ENCODE measurements at places on chromosomes 12 and 14.

- DNase-seq = no peak
Observed at GRCh38 chr12:66901138-66901932, 222.5 kb upstream of the GRIP1 start.

DNA sequence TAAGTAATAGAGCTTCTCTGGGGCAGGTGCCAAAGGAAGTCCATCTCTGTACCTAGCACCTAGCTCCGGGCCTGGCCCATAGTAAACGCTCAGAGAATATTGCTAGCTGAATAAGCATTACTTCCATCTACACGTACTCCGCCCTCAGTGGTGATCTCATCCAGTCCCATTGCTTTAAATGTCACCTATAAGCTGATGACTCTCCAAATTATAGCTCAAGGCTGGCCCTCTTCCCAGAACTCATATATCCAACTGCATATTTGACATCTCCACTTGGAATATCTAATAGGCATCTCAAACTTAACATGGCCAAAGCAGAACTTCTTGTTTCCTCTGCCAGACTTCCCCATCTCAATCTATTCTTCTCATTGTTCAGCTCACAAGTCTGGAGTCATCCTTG is 6.9 kb upstream of the DYNLL1 start:
- no peak for DNase-seq

GRCh38 chr14:50955373-50956043 is 11.2 kb upstream of the PYGL start:
- DNase-seq = peak; percentile 84

DNA sequence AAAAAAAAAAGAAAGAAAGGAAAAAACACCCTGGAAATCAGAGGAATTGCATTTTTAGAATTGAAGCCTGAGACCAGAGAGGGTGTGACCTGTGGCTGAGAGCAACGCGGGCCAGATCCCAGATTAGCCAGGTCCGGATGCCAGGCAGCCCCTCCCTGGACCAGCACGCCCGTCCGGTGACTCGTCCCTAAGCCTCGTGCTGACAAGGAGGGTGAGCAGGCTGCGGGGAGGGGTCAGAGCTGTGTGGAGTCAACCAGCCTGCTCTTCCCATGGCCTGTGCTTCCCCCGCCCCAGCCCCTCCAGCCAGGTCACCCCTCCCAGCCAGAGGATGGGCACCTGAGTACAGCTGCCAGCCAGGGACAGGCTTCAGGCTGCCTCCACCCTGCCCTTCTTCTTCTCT is 4.2 kb upstream of the KLC1 start:
- DNase-seq = no peak

- DNase-seq = no peak
Observed at GRCh38 chr14:71536015-71536740, 396.1 kb upstream of the RGS6 start.

DNA sequence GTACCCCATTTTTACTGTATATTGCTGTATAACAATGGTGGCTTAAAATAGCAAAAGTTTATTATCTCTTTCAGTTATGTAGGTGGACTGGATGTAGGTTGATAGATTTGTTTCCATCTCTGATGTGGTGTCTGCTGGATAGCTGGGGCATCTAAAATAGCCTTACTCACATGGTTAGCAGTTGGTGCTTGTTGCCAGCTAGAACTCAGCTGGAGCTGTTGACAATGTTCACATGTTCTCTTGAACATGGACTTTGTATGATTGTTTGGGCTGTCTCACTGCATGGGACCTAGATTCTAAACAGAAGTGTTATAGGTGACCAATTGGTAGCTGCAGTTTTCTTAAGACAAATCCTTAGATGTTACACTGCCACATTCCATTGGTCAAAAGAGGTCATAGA is 126.9 kb downstream of the GPHN start:
- no peak for DNase-seq

- no peak for DNase-seq
Observed at GRCh38 chr14:104084251-104085002, 1.1 kb upstream of the ASPG start.

Data from AG04450 (cell line).